ENCODE measurements at places on chromosomes 6 and 20. TPM values are rescaled to one million over a fixed set of nuclear protein-coding genes. Genes with fewer than 3 reads are reported as not detected.

- H3K27ac ChIP-seq: no peak overlapping the region
- H3K4me1 ChIP-seq: no peaks in the 10 kb centered on the region
- no peaks in the 10 kb centered on the region for H3K36me3 ChIP-seq
- no peaks in the 10 kb centered on the region for H3K27me3 ChIP-seq
- DNase-seq: no peak
These were observed 20.3 kb downstream of the MUCL3 start for GRCh38 chr6:30960907-30961673.

DNA sequence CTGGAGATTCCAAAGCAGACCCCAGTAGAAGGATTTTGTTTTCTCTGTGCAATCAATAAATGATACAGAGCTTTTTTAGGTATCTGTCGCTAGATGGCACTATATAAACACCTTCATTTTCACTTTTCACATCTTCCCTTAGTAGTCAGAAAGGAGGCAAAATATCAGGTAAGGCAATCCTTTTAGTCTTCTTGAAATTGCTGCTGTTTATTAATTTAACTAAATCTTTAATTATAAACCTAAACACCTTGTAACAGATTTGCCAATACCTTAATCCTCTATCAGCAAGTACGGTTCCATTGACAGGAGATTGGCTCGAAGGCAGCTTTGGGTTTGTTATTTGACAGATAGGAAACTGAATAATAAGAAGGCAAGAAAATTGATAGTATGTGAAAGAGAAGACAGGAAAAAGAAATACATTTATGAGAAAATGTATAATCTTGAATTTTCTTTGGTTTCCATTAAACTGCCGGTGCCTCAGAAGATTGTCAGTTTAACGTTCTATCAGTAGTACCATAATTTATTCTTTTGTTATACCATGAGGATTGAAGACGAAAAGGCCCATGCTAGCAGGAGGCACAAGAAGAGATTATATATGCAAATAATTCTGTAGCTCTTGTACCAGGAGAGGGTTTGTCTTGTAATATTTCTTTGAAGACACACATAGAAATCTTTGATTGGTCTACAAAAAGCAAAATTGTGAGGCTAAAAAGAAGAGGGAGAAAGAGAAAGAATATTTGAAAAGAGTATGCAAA, 23.5 kb upstream of the IBTK start:
- no peaks in the 10 kb centered on the region for H3K27me3 ChIP-seq
- H3K27ac ChIP-seq: no peak overlapping the region
- H3K4me3 ChIP-seq: no peak overlapping the region
- no peak for DNase-seq
- H3K4me1 ChIP-seq: no peaks in the 10 kb centered on the region

- DNase-seq: no peak
- H3K27ac ChIP-seq: no peak overlapping the region
- H3K27me3 ChIP-seq: no peaks in the 10 kb centered on the region
- no peak overlapping the region for H3K4me3 ChIP-seq
These were observed 114.3 kb upstream of the GGTLC1 start for GRCh38 chr20:24102749-24103333.

DNA sequence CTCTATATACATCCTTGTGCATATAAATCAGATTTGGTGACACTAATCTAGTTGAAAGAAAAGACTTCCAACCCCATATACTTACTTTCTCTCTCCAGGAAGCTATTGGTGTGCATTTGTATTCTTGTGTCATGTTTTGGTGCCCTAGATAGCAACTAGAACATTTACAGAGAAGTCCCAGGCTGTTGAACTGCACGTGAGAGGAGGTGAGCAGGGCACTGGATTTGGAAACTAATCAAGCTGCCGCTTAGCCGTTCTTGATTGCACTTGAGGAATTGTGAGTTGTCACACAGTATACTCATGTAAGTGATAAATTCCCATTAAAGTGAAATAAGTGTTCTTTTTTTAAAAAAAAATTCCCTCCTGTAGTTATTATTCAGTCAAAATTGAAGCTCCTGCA, 7.6 kb downstream of the WRNIP1 start:
- no peak overlapping the region for H3K27ac ChIP-seq
- H3K4me1 ChIP-seq: peaks cover 4% of the 10 kb centered on the region
- DNase-seq: no peak
- no peaks in the 10 kb centered on the region for H3K36me3 ChIP-seq
- no peaks in the 10 kb centered on the region for H3K27me3 ChIP-seq

The SEMG1 gene
- not detected for total RNA-seq
